Astrocyte (in vitro differentiated cells and primary cell): ENCODE measurements at places on chromosomes 2 and 18. TPM values are rescaled to one million over a fixed set of nuclear protein-coding genes. Genes with fewer than 3 reads are reported as not detected.

LRATD1 gene
- total RNA-seq: 17.6 and 28.3 TPM in 2 replicates

ITGA4 gene
- total RNA-seq: 20.0 and 23.5 TPM in 2 replicates

G6PC2 gene
- not detected in 2 replicates for total RNA-seq

MATN3 gene
- 11.4 and 13.3 TPM in 2 replicates for total RNA-seq

C1GALT1C1L gene
- not detected in 2 replicates for total RNA-seq

MAPK4 gene
- 0.11 TPM in 1 of 2 replicates, not detected in the other for total RNA-seq

ZBTB14 gene
- total RNA-seq: 8.5 and 9.0 TPM in 2 replicates

TMEM150A gene
- total RNA-seq: 20.4 and 22.2 TPM in 2 replicates

SERPINB7 gene
- 11.3 and 18.0 TPM in 2 replicates for total RNA-seq

ACADL gene
- 1.9 and 2.3 TPM in 2 replicates for total RNA-seq

ARHGEF4 gene
- total RNA-seq: 3.3 and 4.8 TPM in 2 replicates

TUBA4B gene
- not detected in 2 replicates for total RNA-seq

TTR gene
- total RNA-seq: not detected in 2 replicates

NDUFAF7 gene
- 23.1 and 24.2 TPM in 2 replicates for total RNA-seq

LRRC30 gene
- not detected in 2 replicates for total RNA-seq

CYP27C1 gene
- 4.4 and 5.7 TPM in 2 replicates for total RNA-seq

PIEZO2 gene
- total RNA-seq: 5.3 and 11.8 TPM in 2 replicates

KCNG3 gene
- 0.14 and 0.20 TPM in 2 replicates for total RNA-seq

KCNS3 gene
- total RNA-seq: 0.84 and 1.7 TPM in 2 replicates

RAB3GAP1 gene
- 44.6 and 49.3 TPM in 2 replicates for total RNA-seq

C2orf92 gene
- 8.5 and 15.3 TPM in 2 replicates for total RNA-seq

FBXO36 gene
- total RNA-seq: 1.9 and 2.8 TPM in 2 replicates

CCDC85A gene
- 6.1 and 8.9 TPM in 2 replicates for total RNA-seq

MOCOS gene
- 1.4 and 1.9 TPM in 2 replicates for total RNA-seq

SCYGR8 gene
- not detected in 2 replicates for total RNA-seq

TUBA3E gene
- not detected in 2 replicates for total RNA-seq

GALR1 gene
- total RNA-seq: not detected in 2 replicates

SLC9A4 gene
- total RNA-seq: 0.07 and 0.09 TPM in 2 replicates

RFX8 gene
- total RNA-seq: not detected in 2 replicates

TXNDC2 gene
- 0.07 TPM in 1 of 2 replicates, not detected in the other for total RNA-seq

SATB2 gene
- total RNA-seq: 11.6 and 12.3 TPM in 2 replicates

TEX51 gene
- not detected in 2 replicates for total RNA-seq

SRD5A2 gene
- not detected in 2 replicates for total RNA-seq

UGT1A5 gene
- total RNA-seq: not detected in 2 replicates

ANKRD29 gene
- 0.70 and 0.75 TPM in 2 replicates for total RNA-seq

FAHD2B gene
- total RNA-seq: 4.3 and 5.7 TPM in 2 replicates

CNDP1 gene
- 0.31 TPM in 1 of 2 replicates, not detected in the other for total RNA-seq

CABYR gene
- 7.0 and 7.8 TPM in 2 replicates for total RNA-seq

GALNT5 gene
- total RNA-seq: 2.2 and 3.1 TPM in 2 replicates

ALLC gene
- total RNA-seq: not detected in 2 replicates

KCNG2 gene
- 0.16 TPM in 1 of 2 replicates, not detected in the other for total RNA-seq

PXDN gene
- total RNA-seq: 417 and 467 TPM in 2 replicates

OR6B2 gene
- total RNA-seq: not detected in 2 replicates
